ENCODE measurements at places on chromosomes 7 and 10.

DNA sequence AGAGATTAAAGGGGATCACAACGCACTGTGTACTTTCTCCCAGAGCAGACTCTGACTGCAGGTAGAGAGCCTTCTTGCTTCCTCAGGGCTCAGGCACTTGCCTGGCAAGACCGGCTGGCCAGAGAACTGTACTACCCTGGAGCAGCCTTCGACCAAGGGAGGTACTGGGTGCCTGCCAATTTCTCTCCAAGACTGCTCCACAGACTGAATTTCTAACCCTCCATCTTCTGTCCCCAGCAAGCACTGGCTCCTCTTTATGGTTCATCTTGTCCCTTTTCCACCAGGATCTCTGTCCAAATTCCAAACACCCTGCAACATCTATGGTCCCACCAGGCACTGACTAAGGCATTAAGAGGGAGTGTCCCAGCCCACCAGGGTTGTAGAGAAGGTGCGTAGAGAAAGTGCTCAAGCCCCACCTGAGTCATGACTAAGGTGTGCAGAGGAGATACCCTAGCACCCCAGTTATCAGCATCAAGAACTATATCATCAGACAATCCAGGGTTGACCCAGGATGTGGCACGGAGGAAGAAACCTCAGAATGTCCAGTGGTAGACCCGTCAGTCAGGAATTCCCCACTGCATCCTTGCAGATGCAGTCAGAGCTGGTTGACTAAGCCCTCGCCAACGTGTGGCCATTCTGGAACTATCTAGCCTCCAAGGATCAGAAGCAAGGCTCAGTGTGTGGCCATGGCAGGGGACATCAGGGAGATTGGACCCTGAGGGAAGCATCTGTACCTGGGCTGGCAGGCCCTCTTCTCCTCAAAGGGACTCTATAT is 60.9 kb upstream of the CAMK2B start:
- peak; percentile 31 for DNase-seq

GRCh38 chr7:98315318-98315993 is 34.0 kb downstream of the BRI3 start:
- no peak for DNase-seq

DNA sequence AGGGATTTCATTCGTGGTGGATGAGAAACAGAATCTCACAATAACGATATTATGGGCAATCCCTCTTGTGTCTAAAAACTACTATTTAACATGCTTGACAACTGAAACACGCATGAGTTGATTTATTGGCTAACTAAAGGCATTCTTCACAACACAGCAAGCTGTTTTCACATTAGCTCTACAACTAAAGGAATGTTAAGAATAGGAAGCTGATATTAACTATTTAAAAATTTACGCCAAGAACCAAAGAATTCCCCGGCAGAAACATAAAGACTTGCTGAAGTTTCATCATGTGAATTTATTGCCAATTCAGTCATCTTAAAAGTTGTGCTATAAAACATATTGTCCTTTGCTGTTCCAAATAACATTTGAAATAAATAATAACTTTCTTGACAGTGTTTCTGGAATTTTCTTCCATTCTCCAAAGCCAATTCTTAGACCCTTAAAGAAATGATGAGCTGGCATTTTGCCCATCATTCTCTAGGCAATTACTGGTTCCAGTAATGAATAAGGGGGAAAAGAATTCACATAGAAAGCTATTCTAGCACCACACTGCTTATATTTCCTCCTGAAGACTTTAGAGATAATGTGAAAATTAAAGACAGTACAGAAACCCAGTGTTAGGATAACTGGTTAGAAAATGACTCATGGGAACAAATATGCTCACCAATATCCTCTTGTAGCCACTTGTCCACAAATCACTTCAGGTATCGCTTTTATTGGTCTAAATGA is 233.1 kb downstream of the PARD3 start:
- DNase-seq, result peak; percentile 59

DNA sequence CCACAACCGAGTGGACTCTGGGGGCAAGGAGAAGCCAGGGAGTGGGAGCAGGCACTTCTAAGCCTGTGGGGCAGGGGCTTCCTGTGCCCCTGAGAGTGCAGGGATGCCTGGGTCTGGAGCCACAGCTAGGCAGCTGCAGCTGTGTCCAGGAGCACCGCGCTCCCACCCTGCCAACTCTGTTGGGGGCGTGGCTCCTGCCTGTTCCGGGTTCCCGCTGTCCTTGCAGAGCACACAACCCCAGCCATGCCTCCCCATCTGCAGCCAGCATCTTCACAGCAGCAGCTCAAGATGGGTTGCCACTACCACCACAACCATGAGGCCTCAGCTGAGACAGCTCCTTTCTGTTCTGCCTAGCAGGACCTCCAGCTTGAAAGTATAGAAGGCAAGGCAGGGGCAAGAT is 8.6 kb downstream of the PAX4 start:
- DNase-seq, result no peak

- peak; percentile 51 for DNase-seq
These were observed 632.5 kb upstream of the ANKRD30A start for GRCh38 chr10:36492590-36493515.

- DNase-seq, result peak; percentile 38
These were observed 207.9 kb downstream of the DOCK4 start for GRCh38 chr7:111998326-111998725.

DNA sequence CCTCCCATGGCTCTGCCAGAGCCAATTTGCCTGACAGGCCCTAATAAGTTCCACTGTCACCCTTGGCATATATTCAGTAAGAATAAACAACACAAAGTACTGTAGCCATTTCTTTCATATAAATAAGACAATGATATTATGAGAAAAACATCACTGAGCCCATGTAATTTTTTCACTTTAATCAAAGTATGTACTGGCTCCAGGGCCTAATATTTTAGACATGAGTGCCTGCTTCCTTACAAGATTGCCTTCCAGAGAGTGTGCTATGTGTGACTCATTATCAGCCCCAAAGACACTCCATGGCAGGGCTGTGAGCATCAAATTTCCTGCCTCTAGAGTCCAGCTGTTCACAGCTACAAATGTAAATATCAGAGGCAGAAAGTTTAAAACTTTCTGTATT is 297.6 kb downstream of the LHFPL3 start:
- no peak for DNase-seq

GRCh38 chr10:79333513-79333912 is 13.8 kb upstream of the PPIF start:
- DNase-seq, result peak; percentile 51

- no peak for DNase-seq
These were observed 25.0 kb downstream of the SORCS3 start for GRCh38 chr10:104666106-104666505.

DNA sequence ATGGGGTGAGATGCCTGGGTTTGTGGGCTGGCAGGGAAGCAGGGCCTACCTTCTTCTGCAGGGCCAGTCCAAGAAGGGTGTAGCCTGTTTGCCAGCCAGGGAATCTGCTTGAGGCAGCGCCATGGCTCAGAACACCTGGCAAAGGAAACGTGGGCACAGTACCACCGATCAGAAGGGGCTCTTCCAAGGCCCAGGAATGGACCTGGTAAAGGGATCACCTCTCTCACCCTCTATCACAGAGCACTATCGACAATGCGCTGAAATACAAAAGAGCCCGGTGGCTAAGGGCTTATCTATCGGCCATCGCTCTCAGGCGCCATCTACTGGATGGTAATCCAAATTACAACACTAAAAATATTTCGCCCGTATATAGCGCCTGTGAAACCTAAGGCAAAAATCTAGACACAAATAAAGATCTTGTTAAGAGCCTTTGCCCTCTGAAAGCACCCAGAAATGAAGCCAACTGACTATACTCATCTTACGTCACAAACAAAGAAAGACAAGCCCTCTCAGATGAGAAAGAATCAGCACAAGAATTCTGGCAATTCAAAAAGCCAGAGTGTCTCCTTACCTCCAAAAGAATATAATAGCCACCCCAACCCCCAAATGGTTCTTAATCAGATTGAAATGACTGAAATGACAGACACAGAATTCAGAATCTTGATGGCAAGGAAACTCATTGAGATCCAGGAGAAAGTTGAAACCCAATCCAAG is 217.8 kb upstream of the HPS1 start:
- peak; percentile 48 for DNase-seq

- DNase-seq, result peak; percentile 10
These were observed 44.5 kb downstream of the MKI67 start for GRCh38 chr10:128081720-128082119.

DNA sequence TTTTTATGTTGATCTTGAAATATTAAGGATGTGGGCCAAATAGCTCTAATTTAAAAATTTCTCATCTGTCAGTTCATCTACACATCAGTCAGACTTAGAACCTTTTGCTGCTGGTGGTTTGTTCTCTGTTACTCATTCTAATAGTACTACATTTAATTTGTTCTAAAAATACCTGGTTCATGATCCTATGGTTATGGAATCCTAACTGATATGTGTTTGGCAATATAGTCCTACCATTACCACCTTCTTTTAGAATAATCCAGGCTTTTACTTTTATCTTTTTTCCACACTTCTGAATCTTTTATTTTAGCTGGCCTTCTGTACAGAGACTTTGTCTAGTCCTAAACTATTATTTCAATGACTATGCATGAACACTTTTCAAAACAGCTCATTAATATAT is 116.9 kb downstream of the SVOPL start:
- DNase-seq, result peak; percentile 9

- peak; percentile 64 for DNase-seq
These were observed 13.7 kb downstream of the CALML3 start for GRCh38 chr10:5538446-5538845.

- peak; percentile 13 for DNase-seq
These were observed 60.4 kb downstream of the MEOX2 start for GRCh38 chr7:15626041-15626440.

DNA sequence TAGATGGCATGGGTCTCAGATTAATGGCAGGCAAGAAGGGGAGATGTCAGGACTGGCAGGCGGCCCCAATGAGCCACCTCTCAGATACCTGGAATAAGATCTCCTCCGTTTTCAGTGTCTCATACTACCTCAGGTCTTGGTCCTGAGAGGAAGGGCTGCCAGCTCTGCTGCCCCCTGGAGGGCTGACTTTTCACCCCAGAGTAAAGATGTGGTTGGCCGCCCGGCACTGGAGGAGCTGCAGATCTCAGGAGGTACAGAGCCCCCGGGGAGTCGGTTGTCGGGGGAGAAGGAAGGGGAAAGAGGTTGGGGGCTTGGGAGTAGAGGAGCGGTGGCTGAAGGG is 642 bp upstream of the COL13A1 start:
- DNase-seq, result peak; percentile 60

- DNase-seq, result no peak
These were observed 21.3 kb downstream of the MSRB2 start for GRCh38 chr10:23116486-23117205.

DNA sequence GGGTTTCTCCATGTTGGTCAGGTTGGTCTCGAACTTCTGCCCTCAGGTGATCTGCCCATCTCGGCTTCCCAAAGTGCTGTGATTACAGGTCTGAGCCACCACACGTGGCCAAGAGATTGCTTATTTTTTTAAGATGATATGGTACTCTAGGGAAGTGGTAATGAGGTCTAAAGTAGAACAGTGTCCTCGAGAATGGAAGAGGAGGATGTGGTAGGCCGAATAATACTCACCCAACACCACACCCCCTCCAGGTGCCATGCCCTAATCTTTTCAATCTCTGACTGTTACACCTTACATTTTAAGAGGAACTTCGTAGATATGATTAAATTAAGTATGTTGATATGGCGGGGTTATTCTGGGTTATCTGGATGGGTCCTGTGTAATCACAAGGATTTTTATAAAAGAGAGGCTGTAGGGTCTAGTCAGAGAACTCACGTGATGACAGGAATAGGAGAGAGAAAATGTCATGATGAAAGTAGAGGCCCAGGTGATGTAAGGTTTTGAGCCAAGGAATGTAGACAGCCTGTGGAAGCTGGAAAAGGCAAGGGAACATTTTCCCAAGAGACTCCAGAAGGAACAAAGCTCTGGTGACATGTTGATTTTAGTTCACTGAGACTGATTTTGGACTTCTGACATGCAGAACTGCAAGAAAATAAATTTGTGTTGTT is 29.5 kb downstream of the CDK13 start:
- no peak for DNase-seq

DNA sequence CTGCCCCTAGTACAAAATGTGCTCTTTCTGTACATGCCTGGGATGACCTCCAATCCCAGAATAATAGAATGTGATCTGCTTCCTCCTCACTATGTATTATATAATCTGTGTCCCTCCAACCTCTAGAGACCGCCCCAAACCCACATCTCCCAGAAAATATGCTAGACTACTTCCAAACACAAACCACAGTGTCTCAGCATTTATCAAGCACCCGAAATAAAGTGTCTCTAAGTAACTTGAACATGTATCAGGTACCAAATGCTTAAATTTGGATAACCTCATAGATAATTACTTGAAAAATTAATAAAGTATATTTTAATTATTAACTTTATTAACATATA is 16.1 kb downstream of the LYZL1 start:
- DNase-seq, result no peak

- DNase-seq, result no peak
These were observed 66.6 kb downstream of the VWC2 start for GRCh38 chr7:49839863-49840645.

- DNase-seq, result no peak
These were observed 3.9 kb downstream of the DLG5 start for GRCh38 chr10:77922566-77923179.

- DNase-seq, result peak; percentile 35
These were observed 34.3 kb upstream of the NPVF start for GRCh38 chr7:25262586-25262985.

- no peak for DNase-seq
These were observed 232.0 kb upstream of the NRP1 start for GRCh38 chr10:33566426-33566825.

GRCh38 chr7:49878089-49878488 is 104.7 kb downstream of the VWC2 start:
- no peak for DNase-seq

GRCh38 chr7:638256-639011 is 88.1 kb upstream of the DNAAF5 start:
- no peak for DNase-seq

DNA sequence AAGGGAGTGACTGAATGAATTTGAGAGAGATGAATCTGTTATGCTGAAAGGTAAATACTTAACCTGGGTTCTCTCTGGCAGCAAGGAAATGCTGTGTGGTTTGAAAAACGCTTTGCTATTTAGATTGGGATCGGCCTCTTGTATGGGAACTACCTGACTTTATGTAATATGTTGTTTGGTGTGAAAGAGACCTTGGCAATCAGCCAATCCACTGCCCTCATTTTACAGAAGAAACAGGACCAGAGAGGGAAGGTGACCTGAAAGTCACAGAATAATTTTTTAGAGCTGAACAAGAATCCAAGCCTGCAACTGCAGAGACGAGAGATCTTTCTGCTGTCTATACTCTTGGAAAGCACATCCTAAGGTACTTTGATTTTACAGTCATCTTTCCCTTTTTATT is 1.0 kb downstream of the BUD31 start:
- DNase-seq, result no peak

Data from choroid plexus epithelial cell (primary cell).